Thoracic aorta (tissue), 2 donors: ENCODE measurements at places on chromosomes 6 and 20.

GRCh38 chr20:45092898-45093297 is 8.0 kb downstream of the KCNS1 start:
- DNase-seq: no peak

DNA sequence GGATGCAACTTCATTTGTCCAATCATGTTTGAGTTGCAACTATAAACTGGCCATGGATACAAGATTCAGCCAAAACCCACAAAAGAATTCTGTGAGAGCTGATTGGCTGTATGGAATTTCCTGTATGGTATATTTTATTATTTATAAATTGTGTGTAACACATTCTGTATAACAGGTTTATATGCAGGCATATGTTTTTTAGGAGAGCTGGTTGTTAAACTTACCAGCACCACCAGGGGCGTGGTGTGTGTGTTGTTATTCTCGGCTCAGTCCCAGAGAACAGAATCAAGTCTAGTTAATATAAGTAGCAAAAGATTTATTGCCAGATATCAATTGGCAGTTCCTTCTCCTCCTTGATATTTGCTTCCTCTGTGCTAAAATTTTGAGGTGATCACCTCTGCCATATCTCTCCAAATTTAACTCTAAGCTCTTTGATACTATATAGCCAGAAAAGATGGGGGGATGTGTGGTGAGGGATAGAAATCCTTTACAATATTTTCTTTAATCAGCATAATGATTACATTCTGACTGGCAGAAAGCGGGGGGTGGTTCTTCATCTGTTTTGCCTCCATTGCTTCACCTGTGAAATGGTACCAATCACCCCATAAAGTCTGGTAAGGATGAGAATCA is 22.9 kb downstream of the CNBD2 start:
- DNase-seq: no peak

DNA sequence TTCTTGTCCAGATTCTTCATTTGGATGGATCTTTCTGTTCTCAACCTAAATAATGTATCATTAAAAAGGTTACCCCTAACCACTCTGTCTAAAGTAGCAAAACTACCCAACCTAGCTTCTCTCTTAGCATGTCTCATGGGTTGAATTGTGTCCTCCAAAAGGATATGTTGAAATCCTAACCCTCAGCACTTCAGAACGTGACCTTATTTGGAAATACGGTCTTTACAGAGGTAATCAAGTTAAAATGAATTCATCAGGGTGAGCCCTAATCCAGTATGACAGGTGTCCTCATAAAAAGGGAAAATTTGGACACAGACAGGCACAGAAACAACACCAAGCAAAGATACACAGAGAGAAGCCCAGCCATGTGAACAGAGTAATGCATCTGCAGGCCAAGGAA is 6.1 kb upstream of the FRK start:
- DNase-seq: no peak

DNA sequence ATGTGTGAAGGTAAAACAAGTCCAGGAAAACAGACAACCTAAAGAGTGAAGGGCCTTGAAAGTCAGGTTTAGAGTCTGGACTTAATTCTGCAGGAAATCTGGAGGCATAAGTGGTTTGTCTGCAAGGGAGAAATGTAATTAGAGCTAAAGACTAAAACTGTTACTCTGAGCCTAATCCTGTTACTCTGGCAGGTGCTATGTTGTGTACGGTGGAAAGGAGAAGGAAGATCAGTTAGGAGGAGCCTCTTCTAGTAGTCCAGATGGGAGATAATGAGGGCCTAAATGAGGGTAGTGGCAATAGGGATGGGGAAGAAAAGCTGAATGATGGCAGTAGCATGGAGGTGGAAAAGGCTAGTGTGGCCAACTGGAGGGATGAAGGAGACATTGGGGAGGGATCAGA is 118.5 kb downstream of the PDSS2 start:
- DNase-seq: no peak

DNA sequence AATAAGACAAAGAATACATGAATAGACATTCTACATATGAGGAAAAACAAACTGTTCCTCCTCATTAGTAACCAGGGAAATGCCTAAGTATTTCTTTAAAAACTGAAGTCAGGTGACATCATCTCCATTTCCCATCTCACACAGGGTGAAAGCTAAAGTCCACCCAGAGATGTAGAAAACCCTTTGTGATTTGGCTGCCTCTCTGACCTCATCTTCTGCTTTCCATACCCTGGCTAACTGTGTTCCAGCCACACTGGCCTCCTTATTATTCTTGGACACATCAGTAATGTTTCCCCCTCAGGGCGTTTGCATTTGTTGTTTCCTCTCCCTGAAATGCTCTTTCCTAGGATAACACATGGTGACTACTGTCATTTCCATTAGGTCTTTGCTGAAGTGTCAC is 40.4 kb downstream of the ESF1 start:
- no peak for DNase-seq

DNA sequence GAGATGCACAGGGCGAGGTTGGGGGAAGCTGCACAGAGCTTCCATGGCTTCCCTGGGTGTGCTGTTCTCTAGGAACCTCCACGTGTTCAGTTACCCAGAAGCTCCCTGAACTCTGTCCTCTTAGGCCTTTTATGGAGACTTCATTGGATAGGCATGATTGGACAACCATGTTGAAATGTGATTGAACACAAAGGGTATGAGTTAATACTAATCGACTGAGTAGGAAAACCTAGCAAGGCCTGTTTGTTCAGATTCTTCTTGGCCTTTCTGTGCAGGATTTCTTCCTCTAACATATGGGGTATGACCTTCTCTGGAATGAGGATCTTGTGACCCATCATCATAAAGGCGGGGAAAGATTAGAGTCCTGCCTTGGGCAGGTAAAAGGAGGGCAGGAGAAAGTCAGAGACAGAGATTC is 70.7 kb upstream of the SMIM29 start:
- DNase-seq: no peak

GRCh38 chr6:118717106-118717505 is 65.7 kb upstream of the CEP85L start:
- no peak for DNase-seq

DNA sequence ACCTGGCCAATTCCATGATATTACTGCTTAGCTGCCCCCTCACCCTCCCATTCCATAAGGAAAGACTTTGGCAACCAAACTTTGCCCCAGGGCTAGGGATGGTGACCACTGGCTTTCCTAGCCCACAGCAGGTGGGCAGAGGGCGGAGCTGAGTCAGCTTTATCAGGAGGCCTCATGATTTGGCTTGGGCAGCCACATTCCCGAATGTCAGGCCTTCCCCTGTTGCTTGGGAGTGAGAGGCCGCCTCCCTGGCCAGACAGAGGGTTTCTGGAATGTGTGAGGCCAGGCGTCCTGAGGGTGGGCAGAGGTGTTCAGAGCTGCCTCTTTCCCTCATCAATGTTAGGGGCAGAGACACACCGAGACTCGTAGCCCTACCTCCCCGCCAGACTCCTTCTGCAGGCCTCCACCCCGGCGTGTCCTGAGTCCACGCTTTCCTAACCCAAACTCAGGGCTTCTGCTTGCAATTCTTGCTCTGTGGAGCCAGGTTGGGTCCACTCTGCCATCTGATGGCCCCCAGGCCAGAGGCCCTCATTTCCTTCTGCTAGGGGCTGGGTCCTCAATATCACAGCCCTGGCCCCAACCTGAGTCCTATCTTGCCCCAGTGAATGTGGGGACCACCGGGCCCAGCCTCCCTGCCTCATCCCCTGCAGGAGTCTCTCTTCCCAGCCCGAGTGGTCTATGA is 19.3 kb downstream of the UQCC2 start:
- no peak for DNase-seq

- DNase-seq: no peak
Observed at GRCh38 chr20:24470746-24471582, 1.5 kb downstream of the SYNDIG1 start.

DNA sequence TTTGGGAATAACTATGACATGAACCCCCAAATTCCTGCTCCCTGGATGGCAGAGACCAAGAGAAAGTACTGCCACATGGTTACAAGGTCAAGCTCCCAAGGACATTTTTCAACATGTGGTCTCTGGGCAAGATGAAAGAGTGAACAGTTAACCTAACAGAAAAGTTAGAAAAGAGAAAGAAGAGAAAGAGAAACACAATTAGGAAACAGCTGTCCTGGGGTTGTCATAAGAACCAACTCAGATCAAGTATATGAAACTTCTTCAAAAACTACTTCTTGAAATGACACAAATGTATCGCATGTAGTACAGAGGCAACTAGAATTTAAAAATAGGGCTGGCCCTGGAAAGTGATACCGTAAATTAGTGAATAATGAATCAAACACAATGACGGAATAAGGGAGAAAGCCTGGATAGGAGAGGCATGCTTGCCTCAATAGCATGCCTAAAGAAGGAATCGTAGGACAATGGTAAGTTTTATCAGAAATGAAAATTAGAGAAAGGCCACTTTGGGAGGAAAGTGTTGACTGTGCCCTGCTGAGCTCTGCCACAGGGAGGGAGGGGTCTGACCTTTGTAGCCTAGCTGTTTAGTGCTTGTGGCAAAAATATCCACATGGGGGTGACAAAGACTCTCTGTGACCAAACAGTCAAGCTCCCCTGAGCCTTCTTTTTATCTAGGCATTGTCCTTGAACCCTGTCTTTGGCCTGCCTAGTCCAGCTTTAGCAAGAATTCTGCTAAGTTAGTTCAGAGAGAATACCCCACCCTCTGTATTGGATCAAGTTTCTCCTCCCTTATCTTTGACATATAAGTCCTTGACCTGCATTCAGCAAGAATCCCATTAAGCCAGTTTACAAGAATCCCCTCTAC is 4.3 kb upstream of the DCBLD1 start:
- DNase-seq: no peak

DNA sequence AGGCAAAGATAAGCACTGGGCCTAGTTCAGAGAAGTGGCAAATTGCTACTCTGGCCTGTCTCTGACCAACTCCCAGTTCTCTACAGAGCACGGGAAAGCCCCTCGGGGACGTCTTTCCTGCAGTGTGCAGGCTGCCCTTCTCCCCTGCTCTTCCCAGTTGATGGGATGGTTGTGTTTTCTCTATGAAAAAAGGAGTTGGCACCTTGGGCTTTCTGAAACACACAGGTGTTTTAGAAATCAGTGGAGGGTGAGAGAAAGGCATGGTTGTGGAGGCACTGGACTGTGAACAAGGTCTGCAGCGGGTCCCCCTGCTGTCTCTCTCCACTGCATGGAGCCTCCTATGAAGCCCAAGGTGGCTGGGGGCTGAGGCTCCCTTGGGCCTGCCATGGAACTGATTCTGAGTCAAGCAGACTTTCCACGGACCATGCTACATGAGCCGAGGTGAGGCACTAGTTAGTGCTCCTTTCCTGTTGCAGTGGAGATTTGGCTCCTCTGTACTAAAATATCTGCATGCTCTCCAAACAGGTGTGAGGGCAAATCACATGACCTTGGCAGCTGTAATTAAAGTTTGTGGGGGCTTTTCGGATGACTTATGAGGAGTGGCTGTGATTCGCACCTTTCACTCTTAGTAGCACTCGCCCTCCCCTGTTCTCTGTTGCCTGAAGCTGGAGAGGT is 16.3 kb downstream of the GTSF1L start:
- no peak for DNase-seq

DNA sequence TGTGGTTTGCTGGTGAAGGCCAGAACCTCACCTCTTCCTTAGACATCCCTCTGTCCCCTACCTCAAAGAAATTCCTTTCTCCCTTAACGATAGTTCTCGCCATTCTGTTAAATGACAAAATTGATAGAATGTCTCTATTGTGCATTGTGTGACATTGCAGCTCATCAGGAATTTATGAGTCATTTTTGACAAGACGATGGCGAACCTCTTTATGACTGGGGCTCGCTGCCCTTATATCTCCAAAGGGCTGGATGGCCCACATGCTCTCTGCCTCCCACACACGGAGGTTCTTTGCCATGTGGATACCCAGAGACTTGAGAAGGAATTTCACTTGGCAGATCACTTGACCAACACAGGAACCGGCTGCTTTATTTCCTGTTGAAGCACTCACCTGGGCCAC is 66.8 kb upstream of the RPS6KA2 start:
- no peak for DNase-seq

DNA sequence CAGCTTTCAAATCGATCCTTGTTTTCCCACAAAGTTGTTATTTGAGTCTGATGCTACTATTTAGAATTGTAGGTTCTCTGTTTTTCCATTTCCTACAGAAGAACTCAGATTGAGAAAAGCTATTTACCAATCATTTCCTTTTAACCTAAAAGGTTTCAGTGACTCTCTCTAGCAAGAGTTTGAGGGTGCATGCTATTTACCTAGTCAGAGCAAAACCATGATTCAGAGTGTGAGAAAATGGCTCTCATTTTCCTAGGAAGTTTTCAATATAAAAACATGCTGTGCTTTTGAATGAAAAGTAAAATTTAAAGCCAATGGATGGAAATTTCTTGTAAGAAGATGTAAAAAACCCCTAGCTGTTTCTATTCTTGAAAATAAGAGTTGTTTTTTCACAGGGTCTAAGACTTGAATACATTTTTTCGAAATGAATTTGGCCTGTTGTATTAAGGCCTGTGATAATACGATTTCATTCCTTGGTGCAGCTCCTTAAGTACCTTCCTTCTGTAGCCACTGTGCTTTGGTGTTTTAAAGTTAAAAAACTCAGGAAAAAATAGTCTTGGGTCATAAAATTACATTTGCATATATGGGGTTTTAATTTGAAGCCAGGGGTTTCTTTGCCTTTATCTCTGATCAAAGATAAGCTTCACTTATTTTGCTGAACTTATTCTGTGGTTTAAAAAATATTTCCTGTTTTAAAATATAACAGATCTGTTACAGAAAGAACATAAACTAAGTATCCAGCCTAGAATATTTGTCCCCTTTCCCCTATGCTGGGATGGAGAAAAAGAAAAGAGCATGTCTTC is 18.0 kb upstream of the RSPH3 start:
- no peak for DNase-seq

GRCh38 chr20:18676396-18676795 is 88.5 kb downstream of the DTD1 start:
- no peak for DNase-seq

GRCh38 chr6:37207903-37208456 is 38.0 kb downstream of the PIM1 start:
- peak; percentile 48 for DNase-seq

DNA sequence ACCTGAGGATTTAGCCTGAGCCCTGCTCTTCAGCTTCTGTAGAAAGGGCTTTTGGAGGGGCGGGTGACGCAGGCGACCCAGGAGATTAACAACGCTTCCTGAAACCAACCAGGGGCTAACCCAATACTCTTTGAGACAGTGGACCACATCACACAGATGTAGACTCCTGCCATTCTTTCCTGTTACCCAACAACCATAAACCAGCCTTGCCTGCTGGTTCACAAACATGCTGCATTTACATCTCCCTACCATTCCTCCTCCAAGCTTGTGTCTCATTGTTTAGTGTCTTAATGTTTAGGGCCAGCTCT is 28.3 kb downstream of the PPP1R16B start:
- no peak for DNase-seq

DNA sequence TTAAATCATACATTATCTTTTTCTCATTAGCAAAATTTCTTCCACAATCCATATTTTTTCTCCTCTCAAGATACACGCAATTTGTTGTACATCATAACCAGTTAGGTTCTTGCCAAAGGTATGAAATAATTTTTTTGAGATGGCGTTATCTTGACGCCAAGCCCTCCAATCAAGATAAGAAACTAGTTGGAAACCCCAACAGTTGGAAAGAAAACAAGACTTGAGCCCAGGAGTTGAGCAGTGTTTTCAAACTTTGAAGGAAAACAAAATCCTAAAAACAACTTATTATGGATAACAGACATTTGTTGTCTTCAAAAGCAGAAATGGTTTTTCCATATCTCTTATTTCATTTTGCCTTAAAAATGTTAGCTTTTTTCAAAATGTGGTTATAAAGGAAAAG is 184.8 kb downstream of the SLC24A3 start:
- DNase-seq: no peak
